ENCODE measurements at places on chromosomes 11 and 22.

DNA sequence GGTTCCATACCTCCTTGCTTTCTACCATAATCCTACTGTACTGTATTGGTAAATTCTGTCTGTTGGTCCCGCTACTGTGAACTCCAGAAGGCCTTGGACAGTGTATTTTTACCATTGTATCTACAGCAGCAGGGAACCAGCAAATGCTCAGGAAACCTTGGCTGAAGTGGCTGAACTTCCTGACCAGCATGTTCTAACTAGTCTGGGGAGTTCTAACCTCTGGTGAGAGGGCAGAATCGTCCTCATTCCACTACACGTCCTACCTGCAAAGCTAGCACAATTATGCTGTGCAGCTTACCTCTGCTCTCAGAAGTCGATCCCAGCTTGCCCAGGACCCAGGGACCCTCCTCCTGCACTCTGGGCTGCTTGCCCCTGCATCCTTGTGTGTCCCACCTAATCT is 283.1 kb downstream of the TENM4 start:
- DNase-seq: no peak

DNA sequence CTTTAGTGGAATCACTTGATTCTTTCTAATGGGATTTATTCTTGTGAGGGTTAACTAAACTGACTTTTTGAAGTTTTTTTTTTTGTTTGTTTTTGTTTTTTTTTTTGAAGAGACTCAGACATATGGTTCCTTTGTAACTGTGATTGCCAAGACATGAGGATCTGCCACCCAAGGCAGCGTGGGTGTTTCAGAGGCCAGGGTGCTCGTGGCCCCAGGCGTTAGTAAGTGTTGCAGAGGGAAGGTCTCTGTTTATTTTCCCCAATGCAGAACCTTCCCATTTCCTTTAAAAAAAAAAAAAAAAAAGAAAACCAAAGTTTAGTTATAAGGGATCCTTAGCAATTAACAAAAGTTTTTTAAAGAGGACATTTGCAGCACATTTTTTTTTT is 94.8 kb downstream of the CTTN start:
- no peak for DNase-seq

GRCh38 chr22:20636945-20637344 is 129.5 kb downstream of the MED15 start:
- no peak for DNase-seq

DNA sequence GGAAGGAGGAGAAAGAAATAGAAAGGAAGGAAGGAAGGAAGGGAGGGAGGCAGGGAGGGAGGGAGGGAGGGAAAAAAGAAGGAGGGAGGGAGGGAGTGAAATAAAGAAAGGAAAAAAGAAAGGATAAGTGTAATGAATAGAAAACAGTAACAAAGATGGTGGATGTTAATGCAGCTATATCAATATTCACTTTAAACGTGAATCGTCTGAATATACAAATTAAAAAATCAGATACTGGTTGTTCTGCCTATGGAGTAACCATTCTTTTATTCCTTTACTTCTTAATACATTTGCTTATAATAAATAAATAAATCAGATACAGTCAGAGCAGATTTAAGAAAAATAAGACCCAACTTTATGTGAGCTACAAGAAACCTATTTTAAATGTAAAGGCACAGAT is 1520.4 kb downstream of the TBC1D22A start:
- no peak for DNase-seq

DNA sequence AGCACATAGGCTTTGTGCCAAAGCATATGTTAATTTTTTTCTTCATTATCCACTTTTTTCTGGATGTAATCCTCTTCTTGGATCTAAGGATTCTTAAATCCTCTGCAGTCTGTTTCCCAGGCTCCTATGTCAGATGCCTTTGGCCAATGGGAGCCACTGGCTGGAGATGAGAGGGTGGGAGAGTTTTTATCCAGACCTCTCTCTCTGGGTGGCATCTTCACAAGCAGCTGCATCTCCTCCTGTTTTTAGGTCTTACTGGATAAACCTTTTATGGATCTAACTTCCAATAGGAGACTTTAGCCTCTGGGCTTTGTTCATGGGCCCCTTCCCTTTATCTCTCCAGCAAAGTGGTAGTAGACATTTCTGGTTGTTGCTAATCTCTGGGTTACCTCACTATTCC is 22.4 kb upstream of the MPPED2 start:
- no peak for DNase-seq

DNA sequence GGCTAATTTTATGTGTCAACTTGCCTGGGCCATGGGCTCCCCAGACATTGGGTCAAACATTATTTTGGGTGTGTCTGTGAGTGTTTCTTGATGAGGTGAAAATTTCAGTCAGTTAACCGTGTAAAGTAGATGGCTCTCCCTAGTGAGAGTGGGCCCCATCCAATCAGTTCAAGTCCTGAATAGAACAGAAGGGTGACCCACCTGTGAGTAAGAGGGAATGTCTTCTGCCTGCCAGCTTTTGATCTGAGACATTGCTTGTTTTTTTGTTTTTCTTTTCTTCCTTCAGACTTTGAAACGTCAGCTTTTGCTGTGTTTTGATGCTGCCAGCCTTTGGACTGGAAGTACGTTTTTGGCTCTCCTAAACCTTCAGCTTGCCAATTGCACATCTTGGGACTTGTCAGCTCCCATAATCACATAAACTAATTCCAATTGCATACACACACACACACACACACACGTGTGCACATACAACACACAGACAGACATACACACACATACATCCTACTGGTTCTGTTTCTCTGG is 300.1 kb downstream of the CNTN5 start:
- no peak for DNase-seq

- DNase-seq: no peak
Observed at GRCh38 chr11:78132475-78132874, 7.0 kb downstream of the ALG8 start.

- no peak for DNase-seq
Observed at GRCh38 chr11:59842316-59842715, 3.0 kb downstream of the CBLIF start.

GRCh38 chr11:92625894-92626293 is 343.6 kb upstream of the MTNR1B start:
- DNase-seq: no peak

GRCh38 chr11:63993993-63994392 is 7.8 kb downstream of the OTUB1 start:
- DNase-seq: no peak

GRCh38 chr11:18468059-18468458 is 12.4 kb downstream of the LDHAL6A start:
- no peak for DNase-seq

- DNase-seq: no peak
Observed at GRCh38 chr22:43443152-43443471, 31.3 kb downstream of the MPPED1 start.

DNA sequence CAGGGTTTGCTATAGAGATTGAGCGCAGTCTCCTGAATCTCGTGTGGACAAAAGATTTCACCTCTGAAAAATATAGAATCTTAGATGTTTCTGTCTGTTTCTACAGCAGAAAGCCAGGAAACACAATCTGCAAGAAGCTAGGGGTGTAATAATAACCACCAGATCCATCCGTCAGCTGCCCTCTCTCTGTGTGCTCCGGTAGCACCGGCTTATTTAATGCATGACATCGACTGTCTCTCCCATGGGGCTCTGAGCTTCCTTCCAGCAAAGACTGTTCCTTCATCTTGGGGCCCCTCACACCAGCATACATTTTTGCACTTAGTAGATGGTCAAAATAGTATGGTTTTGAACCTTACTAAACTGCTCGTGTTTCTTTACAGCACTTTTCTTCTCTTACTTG is 20.2 kb downstream of the BARX2 start:
- DNase-seq: no peak

- DNase-seq: no peak
Observed at GRCh38 chr11:110720431-110721275, 8.4 kb upstream of the ARHGAP20 start.

DNA sequence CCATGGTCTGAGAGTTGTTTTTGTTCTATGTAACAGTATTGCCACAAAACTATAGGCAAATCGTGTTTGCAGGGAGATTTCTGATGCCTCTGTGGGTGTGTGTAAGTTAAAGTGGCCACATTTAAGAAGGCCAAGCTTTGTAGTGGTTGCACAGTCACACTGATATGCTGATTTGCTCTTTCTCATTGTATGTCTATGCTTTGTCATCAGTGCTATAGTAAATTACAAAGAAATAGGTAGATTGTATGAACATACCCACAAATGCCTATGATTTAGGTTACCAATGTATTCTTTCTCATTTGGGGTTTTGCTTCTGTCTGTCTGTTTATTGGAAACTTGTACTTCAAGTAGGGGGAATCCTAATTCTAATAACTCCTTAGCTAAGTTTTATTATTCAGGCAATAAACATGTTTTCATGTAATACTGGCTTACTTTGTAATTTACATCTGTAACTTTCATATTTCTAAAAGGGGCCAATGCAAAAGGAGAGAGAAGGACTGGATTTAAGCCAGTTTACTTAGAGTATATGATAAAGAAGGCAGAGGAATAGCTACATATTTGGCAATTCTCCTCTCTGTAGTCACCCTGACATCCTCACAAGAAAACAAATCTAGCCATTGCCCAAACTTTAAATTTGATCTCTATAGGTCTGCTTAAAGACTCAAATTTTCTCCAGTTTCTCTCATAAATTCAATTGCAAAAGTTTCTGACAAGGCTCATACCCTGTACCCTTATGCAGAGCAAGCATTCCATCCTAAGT is 2.0 kb downstream of the FIBIN start:
- no peak for DNase-seq

DNA sequence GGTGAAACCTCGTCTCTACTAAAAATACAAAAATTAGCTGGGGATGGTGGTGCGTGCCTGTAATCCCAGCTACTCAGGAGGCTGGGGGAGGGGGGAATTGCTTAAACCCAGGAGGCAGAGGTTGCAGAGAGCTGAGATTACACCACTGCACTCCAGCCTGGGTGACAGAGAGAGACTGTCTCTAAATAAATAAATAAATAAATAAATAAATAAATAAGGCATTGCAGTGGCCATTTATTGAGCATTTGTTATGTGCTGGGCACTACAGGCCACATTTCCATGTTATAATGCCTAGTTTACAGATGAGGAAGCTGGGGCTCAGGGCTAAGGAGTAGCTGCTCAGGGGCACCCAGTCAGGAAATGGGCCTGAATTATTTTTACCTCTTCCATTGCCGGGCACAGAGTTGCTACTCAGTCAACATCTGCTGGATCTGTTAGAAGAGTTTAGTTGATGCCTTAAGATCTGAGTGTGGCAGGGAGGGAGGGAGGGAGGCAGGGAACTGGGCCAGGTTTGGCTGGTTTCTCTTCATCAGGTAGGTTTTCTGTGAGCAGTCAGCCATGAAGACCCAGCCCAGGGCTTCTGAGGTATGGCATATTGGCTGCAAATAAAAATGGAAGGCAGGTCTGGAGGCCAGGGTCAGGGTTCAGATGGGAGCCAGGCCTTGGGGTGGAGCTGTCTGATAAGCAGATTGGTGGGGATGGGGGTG is 5.6 kb downstream of the PVALB start:
- no peak for DNase-seq

GRCh38 chr11:67376873-67377808 is 3.7 kb upstream of the CLCF1 start:
- DNase-seq: no peak

- DNase-seq: no peak
Observed at GRCh38 chr11:42012271-42012670, 552.8 kb upstream of the LRRC4C start.

GRCh38 chr11:109747839-109748238 is 325.8 kb downstream of the C11orf87 start:
- no peak for DNase-seq

DNA sequence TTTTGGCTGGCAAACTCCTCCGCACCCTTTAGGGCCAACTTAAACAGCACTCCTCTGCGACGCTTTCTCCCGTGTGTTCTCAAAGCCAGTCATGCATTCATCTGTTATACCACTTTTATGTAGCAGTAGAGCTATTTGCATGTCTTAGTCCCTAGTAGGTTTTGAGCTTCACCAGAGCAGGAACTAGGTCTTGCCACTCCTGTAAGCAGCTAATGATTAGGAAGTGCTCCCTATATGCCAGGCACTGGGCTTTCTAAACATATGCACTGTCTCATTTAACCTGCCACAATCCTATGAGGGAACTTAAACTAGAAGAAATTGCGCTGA is 180.8 kb downstream of the DBX1 start:
- DNase-seq: no peak

DNA sequence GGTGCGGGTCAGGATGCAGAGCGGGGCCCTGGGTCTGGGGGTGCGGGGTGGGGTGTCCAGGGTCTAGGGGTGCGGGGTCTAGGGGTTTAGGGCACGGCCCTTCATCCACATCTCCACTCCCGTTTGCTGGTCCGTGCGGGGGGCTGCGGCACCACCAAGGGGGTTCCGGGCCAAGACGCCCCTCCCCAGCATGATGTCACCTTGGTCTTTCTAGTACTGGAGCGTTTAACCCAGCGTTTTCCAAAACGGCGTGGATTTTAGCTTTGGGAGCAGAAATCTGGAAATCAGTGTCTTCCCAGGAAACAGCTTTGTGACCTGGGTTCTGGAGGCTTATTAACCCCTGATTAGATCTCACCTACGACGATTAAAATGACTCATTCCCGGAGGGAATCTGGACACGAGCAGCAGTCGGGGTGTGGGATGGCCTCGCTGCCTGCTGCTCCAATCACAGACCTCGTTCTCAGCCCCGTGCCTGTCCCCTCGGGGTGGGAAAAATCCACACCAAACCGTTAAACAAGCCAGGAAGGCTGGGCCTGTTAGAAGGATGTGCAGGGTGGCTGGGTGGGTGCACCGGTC is 759 bp downstream of the AP2A2 start:
- no peak for DNase-seq

GRCh38 chr11:59600636-59601035 is 14.9 kb downstream of the OSBP start:
- DNase-seq: no peak

DNA sequence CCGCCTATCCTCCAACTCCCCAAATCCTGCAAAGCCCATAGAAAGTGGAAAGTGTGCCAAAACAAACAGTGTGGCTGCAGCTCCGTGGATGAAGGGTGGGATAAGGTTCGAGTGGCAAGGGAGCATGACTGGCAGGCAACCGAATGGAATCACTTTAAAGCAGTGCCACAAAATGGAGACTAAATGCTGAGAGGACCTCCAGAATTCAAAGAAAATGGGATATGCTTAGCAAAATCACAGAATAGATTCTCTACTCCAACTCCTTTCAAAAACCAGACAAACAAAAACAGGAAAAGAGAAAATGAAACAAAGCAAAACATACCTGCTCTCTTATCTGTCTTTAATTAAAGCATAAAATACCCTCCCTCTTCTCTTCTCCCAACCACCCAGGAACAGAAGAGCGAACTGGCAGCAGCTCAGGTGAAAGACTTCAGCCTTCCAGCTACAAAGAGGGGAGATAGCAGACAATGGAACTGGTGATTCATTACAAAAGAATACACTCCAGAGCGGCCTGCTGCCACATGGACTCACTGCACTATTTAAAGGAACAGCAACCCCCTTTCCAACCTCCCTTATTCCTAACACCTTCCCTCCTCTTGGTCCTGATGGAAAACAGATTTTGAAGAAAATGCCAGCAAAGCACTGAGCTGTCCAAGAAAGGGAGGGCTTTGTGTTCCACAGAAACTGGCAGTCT is 118.5 kb downstream of the APOL5 start:
- peak; percentile 87 for DNase-seq

DNA sequence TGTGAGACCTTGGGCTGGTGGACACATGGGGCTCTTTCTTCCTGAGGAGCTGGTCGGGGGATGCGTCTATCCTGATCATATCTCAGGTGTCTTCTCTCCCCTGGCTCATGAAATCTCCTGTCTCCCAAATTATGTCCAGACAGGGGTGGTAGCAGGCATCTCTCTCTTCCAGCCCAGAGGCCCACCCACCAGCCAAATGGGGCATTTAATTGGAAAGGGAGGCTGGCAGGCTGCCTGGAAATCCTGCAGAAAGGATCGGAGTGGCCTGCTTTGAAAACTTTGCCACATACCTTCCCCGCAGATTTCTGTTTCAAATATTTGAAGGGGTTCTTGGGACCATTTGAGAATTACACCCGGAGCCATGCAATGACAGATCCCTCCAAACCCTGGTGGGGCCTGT is 37.4 kb downstream of the SMIM38 start:
- no peak for DNase-seq

Data from SJSA1 (cell line).